Hypothalamus (tissue), 51 donors: ENCODE measurements at places on chromosomes 4 and X.

DNA sequence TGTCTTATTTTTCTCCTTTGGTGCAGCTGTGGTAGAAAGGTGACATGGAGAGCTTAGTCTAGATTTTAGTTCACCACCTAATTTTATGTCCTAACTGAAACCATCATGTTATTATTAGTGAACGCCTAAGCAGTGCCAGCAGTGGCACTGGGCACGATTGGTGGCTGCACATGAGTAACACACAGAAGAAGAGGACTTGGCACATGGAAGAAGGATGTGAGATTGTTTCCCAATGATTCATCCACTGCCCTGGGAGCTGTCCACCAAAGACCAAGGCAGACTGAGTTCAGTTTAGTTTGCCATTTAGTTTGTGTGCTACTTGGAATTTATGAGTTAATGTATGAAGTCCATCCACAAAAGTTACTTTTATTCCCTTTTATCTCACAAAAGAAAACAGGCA lies 68.1 kb upstream of the NAP1L5 start:
- DNase-seq: no peak

DNA sequence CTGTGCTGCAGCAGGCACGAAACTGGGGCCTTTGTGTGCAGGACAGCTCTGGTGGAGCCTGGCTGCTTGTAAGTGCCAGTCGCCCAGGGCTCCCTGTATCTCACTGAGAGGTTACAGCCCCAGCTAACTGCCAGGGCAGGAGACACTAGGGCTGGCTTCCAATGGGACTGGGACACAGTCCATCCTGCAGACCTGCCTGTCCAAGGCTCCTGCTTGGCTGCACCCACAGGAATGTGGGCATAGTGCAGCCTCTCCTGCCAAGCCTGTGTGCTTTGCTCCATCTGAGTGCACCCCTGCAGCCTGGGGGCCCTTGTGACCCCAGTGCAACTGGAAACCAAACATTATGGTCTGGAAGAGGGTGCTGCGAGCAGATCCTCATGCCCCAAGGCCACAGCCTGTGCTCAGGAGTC lies 144.0 kb downstream of the ADAM29 start:
- no peak for DNase-seq

- DNase-seq: no peak
Measured at GRCh38 chr4:10011885-10012284, 9.4 kb downstream of the SLC2A9 start.

DNA sequence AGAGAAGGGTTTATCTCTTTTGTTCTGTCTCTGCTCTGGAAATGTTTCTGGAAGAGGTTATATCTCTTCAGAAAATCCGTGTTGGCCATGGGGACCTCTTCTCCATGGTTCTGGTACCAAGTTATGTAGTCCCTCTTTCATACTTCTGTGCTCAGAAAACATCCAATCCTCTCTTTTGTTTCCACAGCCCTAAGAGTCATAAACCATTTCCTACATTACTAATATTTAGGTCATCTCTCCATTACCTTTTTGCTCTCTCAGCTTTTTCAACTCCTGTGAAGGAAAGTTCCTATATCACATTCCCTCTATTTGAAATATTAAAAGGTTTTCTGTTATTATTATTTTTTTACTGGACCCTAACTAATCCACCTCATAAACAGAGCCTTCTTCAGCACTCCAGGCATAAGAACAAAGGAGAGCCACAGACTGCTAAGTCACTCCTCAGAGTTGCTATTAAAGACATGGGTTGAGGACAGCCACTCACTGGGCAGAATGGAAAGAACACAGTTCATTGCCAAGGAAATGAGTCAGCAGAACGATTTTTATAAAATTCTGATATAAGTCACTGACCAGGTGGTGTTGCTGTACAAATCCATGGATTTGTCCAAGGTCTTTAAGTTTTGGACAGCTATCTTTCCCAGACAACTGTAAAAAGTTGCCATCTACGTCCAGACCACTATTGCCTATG lies 122.4 kb upstream of the NPY2R start:
- DNase-seq: no peak

GRCh38 chr4:54390670-54391069 lies 161.6 kb downstream of the PDGFRA start:
- no peak for DNase-seq

DNA sequence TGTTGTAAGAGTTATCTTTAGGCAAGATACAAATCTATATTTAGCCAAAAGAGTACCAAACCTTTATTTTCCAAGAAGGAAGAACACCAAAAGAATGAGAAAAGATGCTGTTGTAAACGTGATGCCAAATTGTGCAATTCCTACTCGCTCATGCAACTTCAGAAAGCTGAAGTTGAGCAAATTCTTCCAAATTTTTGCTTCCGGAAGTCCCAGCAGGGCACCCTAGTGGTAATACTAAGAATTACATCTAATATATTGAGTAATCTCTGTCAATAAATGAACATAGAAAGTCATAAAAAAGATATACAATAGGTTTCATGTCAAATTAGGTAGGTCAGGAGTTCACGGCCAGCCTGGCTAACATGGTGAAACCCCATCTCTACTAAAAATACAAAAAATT lies 36.0 kb upstream of the SMARCAD1 start:
- no peak for DNase-seq

DNA sequence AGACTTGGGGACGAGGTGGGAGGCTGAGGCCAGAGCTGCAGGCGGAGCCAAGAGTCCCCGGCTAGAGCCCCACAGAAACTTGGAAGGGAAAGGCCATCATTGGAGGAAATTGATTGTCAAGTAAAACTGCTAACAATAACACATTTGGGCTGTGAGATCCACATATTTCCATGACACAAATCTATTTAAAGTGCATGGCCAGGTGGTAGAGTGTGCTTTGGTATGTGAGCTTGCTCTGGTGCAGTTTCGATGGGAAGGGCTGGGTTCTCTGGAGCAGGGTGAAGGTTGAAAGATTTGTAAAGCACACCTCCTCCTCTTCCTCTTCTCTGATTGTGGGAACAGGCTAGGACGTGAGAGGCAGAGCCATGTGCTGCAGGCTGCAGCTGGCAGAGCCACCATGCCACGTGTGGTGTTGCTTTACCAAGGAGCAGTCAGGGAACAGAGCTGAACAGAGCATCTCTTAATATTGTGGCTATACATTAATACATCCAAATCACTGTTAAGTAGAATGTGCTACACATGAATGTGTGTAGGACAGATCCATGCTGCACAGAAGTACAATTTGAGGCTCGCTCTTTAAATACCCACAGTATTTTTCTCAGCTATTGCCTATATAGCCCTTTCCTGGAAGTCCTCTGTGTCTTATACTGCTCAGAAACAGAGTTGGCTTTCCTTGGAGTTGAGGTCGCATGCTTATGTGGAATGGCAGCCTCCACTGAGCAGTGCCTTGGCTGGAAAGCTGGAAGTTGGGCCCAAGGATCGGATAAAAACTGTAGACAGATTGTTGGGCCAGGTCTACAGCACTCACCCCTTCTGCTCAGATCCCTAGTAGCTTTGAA lies 37.7 kb downstream of the FHDC1 start:
- no peak for DNase-seq

DNA sequence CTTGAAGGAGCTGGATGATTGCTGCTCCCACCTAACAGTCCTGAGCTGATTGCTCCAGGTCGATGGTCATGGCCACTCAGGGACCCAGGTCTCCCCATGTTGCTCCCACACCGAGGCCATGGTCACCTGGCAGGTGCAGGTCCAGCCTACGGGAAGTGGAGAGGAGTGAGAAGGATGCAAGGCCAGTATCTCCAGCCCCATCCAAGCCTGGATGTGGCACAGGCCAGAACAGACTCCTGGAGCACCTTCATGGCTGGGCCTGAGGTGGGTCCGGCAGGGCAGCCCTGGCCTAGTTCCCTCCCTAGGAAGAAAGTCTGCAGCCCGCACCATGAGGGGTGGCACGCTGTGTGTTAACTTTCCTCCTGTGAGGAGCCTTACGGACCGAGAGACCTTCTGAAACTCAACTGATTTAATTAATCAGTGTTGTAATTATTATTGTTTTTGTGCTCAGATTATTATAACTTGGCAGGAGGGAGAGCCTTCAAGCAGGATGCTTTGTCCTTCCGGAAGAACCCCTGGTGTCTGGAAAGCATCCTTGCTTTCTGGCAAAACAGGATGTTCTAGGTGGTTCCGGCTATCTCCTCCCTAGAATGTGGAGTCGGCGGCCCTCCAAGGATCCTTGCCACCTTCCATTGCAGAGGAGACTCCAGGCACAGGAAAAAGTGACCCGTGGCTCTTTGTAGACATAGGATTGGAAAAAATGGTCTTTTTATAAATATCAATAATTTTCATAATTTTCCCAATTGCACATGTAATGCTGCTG lies 92.3 kb upstream of the ADRA2C start:
- no peak for DNase-seq

DNA sequence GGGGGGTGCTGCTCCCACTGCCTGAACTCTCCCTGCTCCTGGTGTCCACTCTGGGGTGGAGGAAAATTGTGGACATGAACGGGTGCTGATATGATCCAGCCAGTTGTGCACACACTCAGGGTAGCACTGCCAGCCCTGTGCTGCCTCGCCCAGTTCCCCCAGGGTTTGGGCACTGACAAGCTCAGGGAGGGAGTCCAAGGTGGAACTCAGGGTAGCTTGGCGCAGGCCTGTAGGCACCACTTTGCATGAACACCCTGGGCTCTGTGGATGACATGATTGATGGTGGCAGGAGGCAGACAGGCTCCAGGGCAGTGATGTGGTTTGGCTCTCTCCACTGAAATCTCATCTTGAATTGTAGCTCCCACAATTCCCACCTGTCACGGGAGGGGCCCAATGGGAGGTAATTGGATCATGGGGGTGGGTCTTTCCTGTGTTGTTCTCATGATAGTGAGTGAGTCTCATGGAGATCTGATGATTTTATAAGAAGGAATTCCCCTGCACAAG lies 572.0 kb upstream of the PABPC4L start:
- no peak for DNase-seq

GRCh38 chrX:2220829-2221567 lies 279.8 kb downstream of the DHRSX start:
- DNase-seq: no peak

DNA sequence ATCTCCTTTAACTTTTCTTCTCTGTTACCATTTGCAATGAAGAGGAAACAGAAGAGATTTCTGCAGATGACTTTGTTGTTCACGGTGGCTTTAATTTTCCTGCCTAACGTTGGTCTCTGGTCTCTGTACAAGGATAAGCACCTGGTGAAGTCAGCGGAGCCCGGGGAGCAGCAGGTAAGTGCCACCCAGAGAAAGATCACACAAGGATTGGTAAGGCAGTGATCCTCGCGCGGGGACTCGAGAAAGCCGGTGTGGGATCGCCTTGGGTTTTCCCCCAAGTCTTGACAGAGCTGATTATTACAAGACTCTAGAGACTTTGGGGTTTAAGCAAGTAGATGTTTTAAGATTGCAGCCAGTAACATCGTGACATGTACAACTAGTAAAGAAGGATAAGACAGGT lies 1.3 kb downstream of the GALNTL6 start:
- DNase-seq: no peak

GRCh38 chr4:120517966-120518365 lies 404.6 kb downstream of the PRDM5 start:
- DNase-seq: no peak

- DNase-seq: no peak
Measured at GRCh38 chr4:119189638-119190037, 22.9 kb upstream of the USP53 start.

DNA sequence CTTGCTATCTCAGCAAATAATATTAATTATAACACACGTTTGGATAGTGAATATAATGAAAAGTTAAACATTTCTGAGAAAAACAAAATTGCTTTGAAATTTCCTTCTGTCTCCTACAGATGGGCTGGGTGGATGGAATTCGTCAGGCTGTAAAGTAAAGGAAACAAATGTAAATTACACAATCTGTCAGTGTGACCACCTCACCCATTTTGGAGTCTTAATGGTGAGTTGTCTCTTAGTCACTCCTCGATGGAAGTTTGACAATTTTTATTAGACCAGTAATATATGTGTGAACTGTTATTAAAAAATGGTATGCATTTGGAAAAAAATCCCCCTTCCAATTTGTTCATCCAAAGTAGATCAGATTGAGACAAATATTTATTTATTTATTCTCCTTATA lies 92.5 kb upstream of the BRS3 start:
- no peak for DNase-seq

DNA sequence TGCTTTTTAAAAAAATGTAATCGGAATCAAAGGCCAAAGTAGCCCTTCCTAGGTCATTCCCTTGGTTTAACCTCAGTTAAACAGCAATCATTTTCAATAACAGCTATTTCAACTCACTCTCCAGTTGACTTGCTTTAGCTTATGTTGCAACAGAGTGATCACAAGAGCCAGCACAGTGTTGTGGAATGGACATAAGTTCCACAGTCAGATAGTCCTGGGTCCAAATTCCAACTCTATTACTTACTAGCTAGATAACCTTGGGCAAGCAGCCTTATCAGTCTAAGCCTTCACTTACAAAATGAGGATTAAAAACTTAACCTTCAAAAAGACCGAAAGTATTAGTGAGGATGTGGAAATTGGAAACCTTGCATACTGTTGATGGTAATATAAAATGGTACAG lies 9.2 kb upstream of the GPC3 start:
- DNase-seq: no peak

DNA sequence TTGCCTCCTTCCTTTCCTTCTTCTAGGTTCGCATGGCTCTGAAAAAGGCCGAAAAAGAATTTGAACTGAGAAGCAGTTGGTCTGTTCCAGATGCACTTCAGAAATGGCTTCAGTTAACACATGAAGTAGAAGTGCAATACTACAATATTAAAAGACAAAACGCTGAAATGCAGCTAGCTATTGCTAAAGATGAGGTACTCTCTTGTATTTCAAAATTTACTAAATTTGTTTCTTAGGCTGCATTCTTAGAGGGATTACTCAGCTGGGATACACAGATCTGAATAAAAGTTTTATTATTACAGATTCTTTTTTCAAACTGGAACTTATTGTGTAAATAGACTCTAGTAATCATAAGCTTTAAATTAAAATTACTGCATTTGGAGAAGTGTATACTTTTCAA lies 146.9 kb downstream of the STIM2 start:
- no peak for DNase-seq

DNA sequence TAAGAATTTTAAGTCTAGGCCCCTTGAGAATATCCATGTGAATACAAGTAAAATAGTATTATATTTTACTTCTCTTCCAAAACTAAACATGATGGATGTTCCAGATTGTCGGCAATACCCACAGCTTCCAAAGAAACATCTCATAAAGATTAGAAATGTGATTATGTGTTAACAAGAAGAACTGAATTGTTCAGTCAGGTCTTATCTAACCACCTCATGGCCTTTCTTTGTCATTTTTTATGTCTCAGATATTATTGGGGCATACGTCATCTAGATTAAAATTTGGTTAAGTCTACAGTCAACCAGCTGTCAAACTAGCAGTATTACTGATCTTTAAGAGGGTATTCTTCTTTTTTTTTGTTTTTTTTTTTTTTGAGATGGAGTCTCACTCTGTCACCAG lies 10.0 kb downstream of the EPGN start:
- DNase-seq: no peak

DNA sequence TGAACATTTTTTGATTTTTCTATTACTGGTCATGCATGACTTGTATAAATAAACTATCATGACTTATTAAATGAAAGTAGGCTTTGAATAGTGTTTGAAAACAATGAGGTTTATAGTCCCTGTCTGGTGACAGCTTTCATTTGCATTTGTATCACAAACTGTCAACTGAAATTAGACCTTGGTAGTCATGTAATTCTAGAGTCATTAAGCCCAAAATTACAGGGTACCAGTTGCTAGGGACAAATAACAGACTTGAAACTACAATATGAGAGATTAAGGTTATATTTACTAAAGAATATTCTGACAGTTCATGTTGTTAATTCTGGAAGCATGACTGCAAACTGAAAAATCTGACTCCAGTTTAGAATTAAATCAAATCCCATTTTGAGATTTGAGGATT lies 9.2 kb upstream of the VAMP7 start:
- DNase-seq: no peak

GRCh38 chrX:42754115-42754514 lies 23.8 kb downstream of the PPP1R2C start:
- no peak for DNase-seq
